Vagina (tissue), 2 donors: ENCODE measurements at places on chromosomes 16 and 17. TPM values are rescaled to one million over a fixed set of nuclear protein-coding genes. Genes with fewer than 3 reads are reported as not detected.

Gene IRF8
- total RNA-seq, result 7.6 TPM

Gene ABCA9
- total RNA-seq, result 71.2 TPM

Gene DPEP3
- total RNA-seq, result not detected

Gene SPAG9
- total RNA-seq, result 92.6 TPM

Gene KRT31
- not detected for total RNA-seq

Gene IGF2BP1
- not detected for total RNA-seq

- H3K4me1 ChIP-seq, result peaks cover 35% of the 10 kb centered on the region
- no peaks in the 10 kb centered on the region for H3K36me3 ChIP-seq
- no peaks in the 10 kb centered on the region for H3K27me3 ChIP-seq
- H3K27ac ChIP-seq, result peak overlapping the region; percentile 73
- no peak overlapping the region for H3K4me3 ChIP-seq
Measured at GRCh38 chr17:83056583-83057396, 22.6 kb upstream of the METRNL start.

DNA sequence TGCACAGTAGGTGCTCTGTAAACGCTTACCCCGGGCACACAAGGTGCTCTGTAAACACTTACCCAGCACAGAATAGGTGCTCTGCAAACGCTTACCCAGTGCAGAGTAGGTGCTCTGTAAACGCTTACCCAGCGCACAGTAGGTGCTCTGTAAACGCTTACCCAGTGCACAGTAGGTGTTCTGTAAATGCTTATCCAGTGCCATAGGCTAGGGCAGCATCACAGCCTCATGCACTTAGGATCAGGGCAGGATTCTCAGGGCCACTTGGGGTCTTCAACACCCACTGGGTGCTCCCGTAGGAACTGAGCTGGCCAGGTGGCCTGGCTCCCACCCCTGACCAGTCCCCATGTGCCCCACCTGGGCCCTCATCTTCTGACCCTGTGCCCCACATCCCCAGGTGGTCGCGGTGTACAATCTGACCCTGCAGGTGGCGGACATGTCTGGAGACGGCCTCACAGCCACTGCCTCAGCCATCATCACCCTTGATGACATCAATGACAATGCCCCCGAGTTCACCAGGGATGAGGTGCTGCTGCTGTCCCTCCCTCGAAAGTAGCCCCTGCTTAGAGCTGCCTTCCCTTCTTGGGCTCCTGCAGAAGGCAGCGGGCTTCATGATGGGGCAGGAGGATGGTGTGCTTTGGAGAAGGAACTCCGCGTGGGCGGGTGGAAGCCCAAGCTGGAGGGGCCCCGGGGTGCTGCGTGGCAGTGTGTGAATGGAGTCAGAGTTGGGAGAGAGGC is 13.1 kb downstream of the SLC22A31 start:
- no peak for DNase-seq
- H3K4me1 ChIP-seq, result peaks cover 6% of the 10 kb centered on the region
- no peaks in the 10 kb centered on the region for H3K36me3 ChIP-seq
- H3K4me3 ChIP-seq, result no peak overlapping the region

GRCh38 chr17:45718791-45719190 is 65.3 kb upstream of the CRHR1 start:
- H3K27me3 ChIP-seq, result no peaks in the 10 kb centered on the region
- H3K4me3 ChIP-seq, result no peak overlapping the region
- no peaks in the 10 kb centered on the region for H3K36me3 ChIP-seq
- no peak for DNase-seq
- H3K4me1 ChIP-seq, result peaks cover 14% of the 10 kb centered on the region

- H3K4me1 ChIP-seq, result peaks cover 14% of the 10 kb centered on the region
- no peak for DNase-seq
- H3K27ac ChIP-seq, result peak overlapping the region; percentile 26
- no peaks in the 10 kb centered on the region for H3K36me3 ChIP-seq
- H3K4me3 ChIP-seq, result no peak overlapping the region
- H3K27me3 ChIP-seq, result no peaks in the 10 kb centered on the region
Measured at GRCh38 chr16:68470461-68471150, 22.3 kb upstream of the SMPD3 start.

- no peaks in the 10 kb centered on the region for H3K4me1 ChIP-seq
- H3K36me3 ChIP-seq, result no peaks in the 10 kb centered on the region
- H3K4me3 ChIP-seq, result no peak overlapping the region
- no peaks in the 10 kb centered on the region for H3K27me3 ChIP-seq
- H3K27ac ChIP-seq, result no peak overlapping the region
- DNase-seq, result no peak
Measured at GRCh38 chr16:918068-918467, 52.7 kb downstream of the LMF1 start.

GRCh38 chr17:76451506-76451905 is 1.4 kb downstream of the UBE2O start:
- H3K36me3 ChIP-seq, result no peaks in the 10 kb centered on the region
- peaks cover 24% of the 10 kb centered on the region for H3K4me1 ChIP-seq
- peak overlapping the region; percentile 98 for H3K4me3 ChIP-seq
- H3K27me3 ChIP-seq, result no peaks in the 10 kb centered on the region

- no peaks in the 10 kb centered on the region for H3K36me3 ChIP-seq
- H3K4me3 ChIP-seq, result no peak overlapping the region
- no peak for DNase-seq
- H3K27me3 ChIP-seq, result no peaks in the 10 kb centered on the region
Measured at GRCh38 chr17:44549686-44550085, 7.6 kb upstream of the FZD2 start.

GRCh38 chr17:55161935-55162555 is 102.7 kb upstream of the HLF start:
- no peaks in the 10 kb centered on the region for H3K4me1 ChIP-seq
- no peak overlapping the region for H3K4me3 ChIP-seq
- H3K27me3 ChIP-seq, result no peaks in the 10 kb centered on the region

DNA sequence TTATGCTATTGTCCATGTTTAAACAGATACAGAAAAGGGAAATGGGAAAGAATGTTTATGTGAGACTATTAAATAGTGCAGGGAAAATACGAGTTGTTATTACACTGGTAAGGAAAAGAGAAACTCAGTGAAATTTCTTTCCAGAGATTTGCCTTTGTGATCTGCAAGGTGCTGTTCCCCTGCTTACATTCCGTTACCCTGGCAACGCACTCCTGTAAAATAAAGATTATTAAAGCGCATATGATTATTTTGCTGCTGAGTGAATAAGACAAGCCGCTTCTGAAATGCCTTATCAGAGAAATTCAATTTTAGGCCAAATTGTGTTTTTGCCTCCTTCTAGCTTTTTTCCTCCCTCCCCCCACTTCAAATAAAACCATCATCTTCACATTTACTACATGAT is 328.6 kb upstream of the PMFBP1 start:
- no peak for DNase-seq
- H3K27ac ChIP-seq, result no peak overlapping the region
- H3K27me3 ChIP-seq, result no peaks in the 10 kb centered on the region
- H3K36me3 ChIP-seq, result no peaks in the 10 kb centered on the region
- no peaks in the 10 kb centered on the region for H3K4me1 ChIP-seq
- no peak overlapping the region for H3K4me3 ChIP-seq

GRCh38 chr16:71954699-71955195 is 45.5 kb downstream of the PKD1L3 start:
- H3K27me3 ChIP-seq, result no peaks in the 10 kb centered on the region
- no peak for DNase-seq
- no peaks in the 10 kb centered on the region for H3K4me1 ChIP-seq
- H3K36me3 ChIP-seq, result no peaks in the 10 kb centered on the region
- H3K4me3 ChIP-seq, result no peak overlapping the region

DNA sequence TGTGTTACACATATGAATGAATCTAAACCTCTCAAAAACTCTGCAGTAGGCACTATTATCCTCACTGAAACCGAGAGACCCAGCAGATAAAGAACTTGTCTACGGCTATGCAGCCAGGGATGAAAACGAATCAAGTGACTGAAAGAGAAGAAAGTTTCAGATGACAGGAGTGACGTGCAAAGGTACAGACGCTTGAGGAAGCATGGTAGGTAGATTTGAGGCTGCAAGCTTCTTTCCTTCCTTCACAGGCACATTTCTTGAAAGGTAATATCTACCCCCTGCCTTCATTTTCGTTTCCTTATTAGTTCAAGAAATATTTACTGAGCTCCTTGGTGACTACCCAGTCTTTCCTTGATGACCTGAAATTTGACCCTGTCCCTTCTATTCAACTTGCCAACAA is 211.5 kb upstream of the AXIN2 start:
- H3K4me1 ChIP-seq, result no peaks in the 10 kb centered on the region
- no peaks in the 10 kb centered on the region for H3K27me3 ChIP-seq
- no peaks in the 10 kb centered on the region for H3K36me3 ChIP-seq
- DNase-seq, result no peak
- H3K27ac ChIP-seq, result no peak overlapping the region

GRCh38 chr16:47660540-47660939 is 199.4 kb downstream of the PHKB start:
- H3K36me3 ChIP-seq, result peaks cover 17% of the 10 kb centered on the region
- H3K4me3 ChIP-seq, result no peak overlapping the region
- no peaks in the 10 kb centered on the region for H3K27me3 ChIP-seq
- H3K4me1 ChIP-seq, result no peaks in the 10 kb centered on the region
